ENCODE measurements at places on chromosomes 2 and 18.

DNA sequence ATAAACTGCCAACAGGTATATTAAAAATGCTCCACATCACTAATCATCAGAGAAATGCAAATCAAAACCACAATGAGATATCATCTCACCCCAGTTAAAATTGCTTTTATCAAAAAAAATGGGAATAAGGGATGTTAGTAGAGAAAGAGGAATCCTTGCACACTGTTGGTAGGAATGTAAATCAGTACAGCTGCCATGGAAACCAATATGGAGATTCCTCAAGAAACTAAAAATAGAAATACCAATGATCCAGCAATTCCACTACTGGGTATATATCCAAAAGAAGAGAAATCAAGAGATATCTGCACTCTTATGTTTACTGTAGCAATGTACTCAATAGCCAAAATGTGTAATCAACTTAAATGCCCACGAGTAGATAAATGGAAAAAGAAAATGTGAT, 40.6 kb downstream of the ZRANB3 start:
- no peak for DNase-seq

DNA sequence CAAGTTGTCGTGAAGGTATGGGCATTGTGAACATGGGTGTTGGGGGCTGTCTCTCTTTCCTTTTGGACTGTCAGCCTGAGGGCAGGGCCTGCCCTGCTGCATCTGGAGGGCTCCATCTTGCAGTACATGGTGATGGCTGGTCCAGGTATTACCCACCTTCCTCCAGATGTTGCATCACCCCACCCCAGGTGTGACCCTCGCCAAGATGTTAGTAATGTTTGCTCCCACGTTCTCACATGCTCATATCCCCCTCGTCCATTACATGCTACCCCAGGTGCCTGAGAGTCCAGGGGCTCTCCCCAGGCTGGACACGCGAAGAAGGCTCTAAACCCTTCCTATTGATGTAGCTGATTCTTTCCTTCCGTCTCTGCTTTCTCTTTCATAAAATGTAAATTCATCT, 13.9 kb downstream of the ZAP70 start:
- DNase-seq, result no peak

DNA sequence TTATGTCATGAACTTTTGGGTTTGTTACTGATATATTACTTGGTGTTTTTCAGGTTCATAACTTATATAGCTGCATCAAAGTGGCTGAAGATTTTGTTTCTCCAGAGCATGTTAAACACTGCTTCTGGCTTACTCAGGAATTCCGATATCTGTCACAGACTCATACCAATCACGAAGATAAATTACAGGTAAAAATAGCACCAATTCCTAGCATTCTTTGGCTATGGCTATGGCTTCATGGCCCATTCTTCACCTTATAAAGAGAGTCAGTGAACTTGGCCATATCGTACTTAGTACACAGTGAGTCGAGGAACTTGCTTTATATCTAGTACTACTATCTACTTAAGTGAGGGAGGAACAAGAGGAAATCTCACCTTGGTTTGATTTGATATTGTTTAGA, 49.9 kb downstream of the KDM3A start:
- peak; percentile 19 for DNase-seq

DNA sequence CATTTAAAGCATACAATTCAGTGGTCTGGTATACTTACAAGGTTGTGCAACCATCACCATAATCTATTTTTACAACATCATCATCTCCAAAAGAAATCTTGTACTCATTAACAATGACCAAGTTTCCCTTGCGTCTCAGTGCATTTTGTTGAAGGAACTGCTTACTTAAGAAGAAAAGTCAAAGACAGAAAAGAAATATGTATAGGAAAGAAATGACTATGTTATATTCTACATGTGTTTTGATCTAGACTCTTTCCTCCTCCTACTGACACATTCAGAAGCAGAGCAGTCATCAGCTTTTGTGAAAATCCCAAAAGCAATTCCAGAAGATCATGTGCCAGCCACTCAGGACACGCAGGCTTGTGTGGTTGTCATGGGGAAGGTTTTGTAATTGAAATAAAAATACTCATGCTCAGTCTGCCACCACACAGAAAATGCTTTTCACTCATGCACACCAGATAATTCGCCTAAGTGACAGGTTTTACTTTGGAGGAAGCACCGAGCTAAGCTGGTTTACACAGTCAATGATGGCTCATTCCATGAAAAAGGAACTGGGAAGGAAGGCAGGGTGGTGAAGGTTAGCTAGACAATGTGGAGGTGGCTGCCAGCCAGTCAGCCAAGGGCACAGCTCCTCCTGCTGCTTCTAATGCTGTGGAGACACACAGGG, 158.5 kb upstream of the REV1 start:
- peak; percentile 42 for DNase-seq

- peak; percentile 60 for DNase-seq
Measured at GRCh38 chr2:84417453-84418145, 41.5 kb downstream of the SUCLG1 start.

DNA sequence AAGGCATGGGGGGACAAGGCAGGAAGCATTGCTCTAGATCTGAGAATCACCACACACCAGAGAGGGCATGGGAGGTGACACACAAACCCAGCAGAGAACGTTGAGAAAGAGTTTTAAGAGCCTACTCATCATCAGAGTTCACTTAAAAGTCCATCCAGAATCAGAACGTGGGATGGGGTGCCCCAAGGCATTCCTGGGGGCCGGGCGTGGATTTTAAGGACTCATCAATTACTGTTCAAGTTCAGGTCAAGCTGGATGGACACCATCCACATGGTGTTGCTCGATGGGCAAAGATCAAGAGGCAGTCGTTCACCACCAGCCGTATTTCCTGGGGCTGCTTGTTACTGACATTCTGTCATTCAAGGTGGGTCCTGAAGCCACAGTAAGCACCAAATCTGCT, 34.9 kb downstream of the BCL11A start:
- no peak for DNase-seq
